SHP77 (cell line): ENCODE measurements at places on chromosomes 2 and 18.

- peak; percentile 9 for DNase-seq
Measured at GRCh38 chr2:129877795-129878775, 101.4 kb upstream of the RAB6C start.

DNA sequence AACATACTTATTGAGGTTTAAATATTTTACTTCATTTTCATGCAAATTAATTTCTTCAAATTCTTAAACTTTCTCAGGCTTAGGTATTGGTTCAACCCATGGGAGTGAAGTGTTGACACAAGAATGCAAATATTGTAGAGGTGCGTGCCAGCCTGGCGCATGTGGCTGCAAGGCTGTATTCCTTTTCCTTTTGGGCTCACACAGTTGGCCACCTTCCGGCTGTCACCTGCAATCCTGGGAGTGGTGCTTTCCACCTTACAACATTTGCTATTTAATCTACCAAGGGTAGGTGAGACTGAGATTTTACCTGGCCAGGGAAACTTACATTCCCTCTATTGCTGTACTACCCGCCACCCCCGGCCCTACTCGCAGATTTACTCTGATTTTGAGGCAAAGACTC is 141.1 kb downstream of the DCC start:
- no peak for DNase-seq

DNA sequence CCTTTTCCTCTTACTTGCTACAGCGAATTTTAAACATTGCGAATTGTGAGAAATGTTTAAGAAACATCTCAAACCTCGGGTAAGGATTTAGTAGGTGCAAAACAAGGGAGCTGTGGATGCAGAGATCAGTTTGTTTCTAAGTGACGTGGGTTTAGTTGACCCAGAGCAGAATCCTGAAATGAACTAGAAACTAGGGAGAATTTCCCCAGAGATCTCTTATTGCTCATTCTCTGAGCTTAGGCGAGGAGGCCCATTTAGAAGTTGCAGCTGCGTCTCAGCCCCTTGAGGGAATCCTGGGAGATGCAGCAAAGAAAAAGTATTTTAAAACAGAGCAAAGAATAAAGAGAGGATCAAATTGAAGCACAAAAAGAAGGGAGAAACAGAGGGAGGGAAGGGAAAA is 29.3 kb downstream of the FAM124B start:
- DNase-seq = no peak

DNA sequence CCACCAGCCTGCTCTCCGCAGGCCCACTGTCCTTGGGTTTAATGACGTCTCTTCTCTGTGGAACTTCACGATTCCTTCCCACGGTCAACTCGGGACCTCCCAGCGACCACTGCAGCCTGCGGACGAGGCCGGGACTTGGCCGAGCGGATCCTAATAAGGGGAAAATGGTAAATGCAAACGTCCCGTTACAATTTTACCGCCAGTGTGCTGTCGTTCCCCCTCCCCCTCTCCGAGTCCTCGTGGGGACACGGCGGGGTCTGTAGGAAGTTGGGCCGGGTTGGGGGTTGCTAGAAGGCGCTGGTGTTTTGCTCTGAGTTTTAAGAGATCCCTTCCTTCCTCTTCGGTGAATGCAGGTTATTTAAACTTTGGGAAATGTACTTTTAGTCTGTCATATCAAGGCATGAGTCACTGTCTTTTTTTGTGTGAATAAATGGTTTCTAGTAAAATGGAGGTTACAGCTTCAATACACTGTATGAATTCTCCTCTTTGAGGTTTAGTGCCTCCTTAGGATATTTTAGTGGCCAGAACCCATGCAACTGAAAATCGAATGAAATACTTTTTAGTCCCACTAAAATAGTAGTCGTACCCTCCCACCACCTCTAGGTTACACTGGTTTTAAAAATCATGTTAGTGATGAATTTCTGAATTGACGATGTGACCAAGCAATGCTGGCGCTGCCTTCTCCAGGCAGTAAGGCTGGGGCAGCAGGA is 2.3 kb downstream of the HOXD11 start:
- no peak for DNase-seq
